ENCODE measurements at places on chromosomes 11 and 22.

- H3K27ac ChIP-seq: no peak overlapping the region
- DNase-seq: no peak
- no peaks in the 10 kb centered on the region for H3K27me3 ChIP-seq
- H3K4me1 ChIP-seq: no peaks in the 10 kb centered on the region
- H3K4me3 ChIP-seq: no peak overlapping the region
These were observed 193.4 kb downstream of the CASP12 start for GRCh38 chr11:104704888-104705287.

- no peak overlapping the region for H3K27ac ChIP-seq
- no peak for DNase-seq
- H3K4me3 ChIP-seq: no peak overlapping the region
These were observed 5.0 kb downstream of the CRELD2 start for GRCh38 chr22:49923445-49923844.

GRCh38 chr22:33361581-33361980, 303.4 kb upstream of the SYN3 start:
- H3K4me3 ChIP-seq: no peak overlapping the region
- DNase-seq: no peak
- H3K4me1 ChIP-seq: peaks cover 5% of the 10 kb centered on the region
- no peaks in the 10 kb centered on the region for H3K27me3 ChIP-seq
- no peak overlapping the region for H3K27ac ChIP-seq

- H3K36me3 ChIP-seq: no peaks in the 10 kb centered on the region
- no peaks in the 10 kb centered on the region for H3K4me1 ChIP-seq
- H3K27ac ChIP-seq: no peak overlapping the region
- no peak for DNase-seq
These were observed 176.5 kb upstream of the UBASH3B start for GRCh38 chr11:122478986-122479385.

- H3K4me3 ChIP-seq: peak overlapping the region; percentile 94
- no peaks in the 10 kb centered on the region for H3K27me3 ChIP-seq
- H3K4me1 ChIP-seq: no peaks in the 10 kb centered on the region
- H3K27ac ChIP-seq: peak overlapping the region; percentile 78
These were observed 1.5 kb downstream of the GALNT18 start for GRCh38 chr11:11620173-11620920.

GRCh38 chr22:28328756-28329155, 350.9 kb downstream of the TTC28 start:
- H3K27me3 ChIP-seq: no peaks in the 10 kb centered on the region
- H3K4me1 ChIP-seq: peaks cover 12% of the 10 kb centered on the region
- no peak for DNase-seq
- no peak overlapping the region for H3K27ac ChIP-seq
- H3K36me3 ChIP-seq: no peaks in the 10 kb centered on the region
- H3K4me3 ChIP-seq: no peak overlapping the region

GRCh38 chr11:23100726-23101125, 240.5 kb upstream of the CCDC179 start:
- H3K36me3 ChIP-seq: no peaks in the 10 kb centered on the region
- H3K27ac ChIP-seq: no peak overlapping the region
- H3K27me3 ChIP-seq: no peaks in the 10 kb centered on the region
- no peak for DNase-seq

- no peak overlapping the region for H3K4me3 ChIP-seq
- no peak overlapping the region for H3K27ac ChIP-seq
- no peaks in the 10 kb centered on the region for H3K4me1 ChIP-seq
These were observed 651 bp upstream of the CARD16 start for GRCh38 chr11:105045676-105046296.

DNA sequence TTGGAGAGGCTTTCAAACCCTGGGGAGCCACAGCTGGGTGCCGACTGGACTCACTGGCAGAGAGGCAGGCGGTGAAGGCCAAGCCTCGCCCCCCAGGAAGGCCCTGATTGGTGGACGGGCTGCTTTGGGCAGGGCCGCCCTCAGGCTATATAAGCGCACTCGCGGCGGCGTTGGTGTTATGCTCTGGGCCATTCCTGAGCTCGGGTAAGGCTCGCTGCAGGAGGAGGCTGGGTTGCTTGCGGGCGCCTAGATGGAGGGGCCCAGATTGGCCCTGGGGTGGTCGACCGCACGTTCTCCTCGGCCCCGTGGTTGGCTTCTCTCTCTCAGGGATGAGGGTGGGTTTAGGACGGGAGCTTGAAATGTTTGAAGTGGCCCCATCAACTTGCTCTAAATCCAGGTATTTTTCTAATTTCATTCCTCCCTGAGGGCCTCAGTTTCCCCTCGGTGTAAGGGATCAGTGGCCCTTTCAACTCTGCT, at the start of gene SPDYC:
SPDYC (plus strand) TSS at position 176 of the 477 bp plus-strand sequence. CDS start 1,125 bp downstream, outside the sequence.
- no peak within 1 kb of the TSS for H3K27ac ChIP-seq
- H3K4me1 ChIP-seq: no peaks in the 10 kb centered on the region
- H3K27me3 ChIP-seq: no peaks in the 10 kb centered on the region
- no peaks in the 10 kb centered on the region for H3K36me3 ChIP-seq

- H3K36me3 ChIP-seq: no peaks in the 10 kb centered on the region
- no peak overlapping the region for H3K27ac ChIP-seq
- no peak overlapping the region for H3K4me3 ChIP-seq
- H3K4me1 ChIP-seq: no peaks in the 10 kb centered on the region
These were observed 122.3 kb upstream of the SNX19 start for GRCh38 chr11:131038597-131038996.

- H3K4me3 ChIP-seq: no peak overlapping the region
- H3K36me3 ChIP-seq: no peaks in the 10 kb centered on the region
- no peaks in the 10 kb centered on the region for H3K4me1 ChIP-seq
- no peak overlapping the region for H3K27ac ChIP-seq
These were observed 14.8 kb downstream of the IGLL5 start for GRCh38 chr22:22902247-22903001.

DNA sequence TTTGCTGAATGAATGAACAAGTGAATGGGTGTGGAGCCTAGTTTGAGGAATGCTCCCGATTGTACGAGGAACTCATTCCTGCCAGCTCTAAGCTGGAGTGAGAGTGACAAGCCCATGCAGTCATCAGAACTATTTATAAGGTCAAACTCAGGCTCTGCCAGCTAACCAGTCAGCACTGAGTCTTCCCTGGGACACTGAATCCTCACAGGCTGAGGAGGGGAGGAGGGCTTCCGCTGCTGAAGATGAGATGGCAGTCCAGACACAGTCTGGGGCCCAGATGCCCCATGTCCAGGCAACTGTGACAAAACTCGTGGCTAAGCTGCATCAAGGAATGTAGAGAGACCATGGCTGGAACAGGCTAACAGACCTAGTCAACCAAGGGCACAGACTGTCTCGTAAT, 4.0 kb downstream of the LRP4 start:
- no peak overlapping the region for H3K4me3 ChIP-seq
- no peak overlapping the region for H3K27ac ChIP-seq
- H3K4me1 ChIP-seq: peaks cover 43% of the 10 kb centered on the region

DNA sequence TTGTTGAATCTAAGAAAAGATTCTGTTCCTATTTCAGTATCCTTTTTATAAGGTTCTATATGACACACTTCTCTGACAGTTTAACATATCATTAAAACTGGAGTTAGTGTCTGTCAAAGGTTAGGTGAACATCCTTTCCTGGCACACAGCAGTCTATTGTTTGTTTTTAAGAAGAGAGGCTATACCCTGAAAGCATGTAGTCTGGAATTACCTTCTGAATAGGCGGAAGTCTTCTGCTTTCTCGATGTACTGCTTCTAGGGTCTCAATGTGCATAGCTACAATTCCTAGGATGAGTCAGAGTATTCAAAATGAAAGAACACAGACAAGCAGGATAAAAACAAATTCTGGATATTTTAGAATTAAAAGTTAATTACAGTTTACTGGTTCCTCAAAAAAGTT, 188.6 kb downstream of the SWAP70 start:
- no peak overlapping the region for H3K27ac ChIP-seq
- H3K27me3 ChIP-seq: no peaks in the 10 kb centered on the region
- no peak for DNase-seq
- peaks cover 52% of the 10 kb centered on the region for H3K36me3 ChIP-seq

- H3K27me3 ChIP-seq: no peaks in the 10 kb centered on the region
- H3K27ac ChIP-seq: no peak overlapping the region
- H3K4me3 ChIP-seq: no peak overlapping the region
- H3K4me1 ChIP-seq: no peaks in the 10 kb centered on the region
- no peaks in the 10 kb centered on the region for H3K36me3 ChIP-seq
These were observed 64.5 kb downstream of the BRD1 start for GRCh38 chr22:49763138-49763537.

GRCh38 chr11:26943636-26944035, 50.3 kb upstream of the FIBIN start:
- DNase-seq: no peak
- H3K4me1 ChIP-seq: peaks cover 48% of the 10 kb centered on the region
- H3K36me3 ChIP-seq: no peaks in the 10 kb centered on the region

DNA sequence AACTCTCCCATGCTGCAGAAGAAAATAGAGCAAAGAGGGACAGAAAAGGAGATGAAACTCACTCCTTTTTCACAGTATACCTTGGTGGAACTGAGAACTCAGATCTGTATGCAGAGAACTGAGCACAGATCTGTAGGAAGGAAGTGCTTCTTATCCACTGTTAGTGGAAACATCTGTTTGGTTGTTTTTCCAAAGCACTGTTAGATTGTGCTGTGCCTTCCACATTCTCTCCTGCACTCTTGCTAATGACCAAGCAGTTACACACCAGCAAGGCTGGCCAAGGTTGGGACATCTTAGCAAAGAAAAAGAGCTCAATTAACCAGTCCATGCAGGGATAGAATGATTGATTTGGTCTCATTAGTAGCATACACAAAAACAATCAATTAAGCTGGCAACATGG, 20.1 kb upstream of the SIK2 start:
- no peak overlapping the region for H3K27ac ChIP-seq
- no peak for DNase-seq

Measured in tibial artery (tissue), 4 donors.